ENCODE measurements at places on chromosomes 2 and 18. TPM values are rescaled to one million over a fixed set of nuclear protein-coding genes. Genes with fewer than 3 reads are reported as not detected.

DNA sequence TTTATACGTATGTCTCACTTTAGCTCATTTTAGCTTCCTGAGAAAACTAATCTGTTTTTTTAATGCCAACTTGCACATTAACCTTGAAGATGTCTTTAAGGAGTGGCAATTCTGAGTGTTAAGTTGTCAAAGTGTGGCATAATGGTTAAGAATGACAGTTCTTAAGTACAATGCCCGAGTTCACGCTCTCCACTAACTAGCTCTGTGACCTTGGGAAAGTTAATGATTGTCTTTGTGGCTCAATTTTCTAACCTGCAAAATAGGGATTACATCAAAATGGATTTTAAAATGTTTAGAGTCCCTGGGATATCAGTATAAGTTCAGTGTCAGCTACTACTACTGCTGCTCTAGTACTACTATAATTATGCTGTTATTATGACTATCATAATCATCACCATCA lies 409.7 kb downstream of the SOCS6 start:
- no peak for ATAC-seq

Gene LIPG
- 8.6 TPM for total RNA-seq

DNA sequence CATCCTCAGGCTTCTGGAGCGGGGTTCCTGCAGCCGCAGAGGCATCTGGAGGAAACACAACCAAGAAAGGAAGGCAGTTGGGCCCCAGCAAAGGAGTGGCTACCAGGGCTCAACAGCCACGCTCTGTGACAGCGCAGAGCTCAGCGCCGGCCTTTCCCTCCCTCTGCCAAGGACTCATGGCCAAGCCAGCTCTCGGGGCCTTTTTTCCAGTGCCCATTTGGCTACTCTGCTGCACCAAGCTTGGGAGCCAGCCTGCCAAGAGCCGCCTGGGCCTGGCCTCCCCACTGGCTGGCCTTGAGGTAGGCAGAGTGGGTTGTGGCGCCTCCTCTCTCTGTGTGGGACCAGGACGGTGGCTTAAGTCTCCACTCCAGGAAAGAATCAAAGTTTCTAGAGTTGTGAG lies 7.2 kb upstream of the CCDC74A start:
- no peak for ATAC-seq

GRCh38 chr18:78247615-78248289 lies 731.9 kb upstream of the SALL3 start:
- no peak for ATAC-seq

- ATAC-seq, result no peak
Measured at GRCh38 chr2:218615868-218616315, 8.2 kb downstream of the PLCD4 start.

DNA sequence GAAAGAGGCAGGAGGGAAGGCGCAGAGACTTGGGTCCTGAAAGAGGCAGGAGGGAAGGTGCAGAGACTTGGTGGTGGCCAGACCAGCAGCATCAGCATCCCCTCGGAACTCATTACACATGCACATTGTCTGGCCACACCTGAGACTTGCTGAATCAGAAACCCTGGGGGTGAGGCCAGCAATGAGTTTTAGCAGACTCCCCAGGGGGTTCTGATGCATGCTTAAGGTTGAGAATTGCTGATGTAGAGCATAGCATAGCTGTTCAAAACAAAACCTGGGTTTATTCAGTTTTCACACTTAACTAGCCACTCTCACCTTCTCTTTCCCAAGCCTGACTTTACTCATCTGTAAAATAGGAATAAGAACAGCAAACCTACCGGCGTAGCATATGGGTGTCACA lies 122.9 kb downstream of the MRO start:
- ATAC-seq, result no peak

- no peak for ATAC-seq
Measured at GRCh38 chr2:125837128-125837527, 818.8 kb upstream of the GYPC start.

DNA sequence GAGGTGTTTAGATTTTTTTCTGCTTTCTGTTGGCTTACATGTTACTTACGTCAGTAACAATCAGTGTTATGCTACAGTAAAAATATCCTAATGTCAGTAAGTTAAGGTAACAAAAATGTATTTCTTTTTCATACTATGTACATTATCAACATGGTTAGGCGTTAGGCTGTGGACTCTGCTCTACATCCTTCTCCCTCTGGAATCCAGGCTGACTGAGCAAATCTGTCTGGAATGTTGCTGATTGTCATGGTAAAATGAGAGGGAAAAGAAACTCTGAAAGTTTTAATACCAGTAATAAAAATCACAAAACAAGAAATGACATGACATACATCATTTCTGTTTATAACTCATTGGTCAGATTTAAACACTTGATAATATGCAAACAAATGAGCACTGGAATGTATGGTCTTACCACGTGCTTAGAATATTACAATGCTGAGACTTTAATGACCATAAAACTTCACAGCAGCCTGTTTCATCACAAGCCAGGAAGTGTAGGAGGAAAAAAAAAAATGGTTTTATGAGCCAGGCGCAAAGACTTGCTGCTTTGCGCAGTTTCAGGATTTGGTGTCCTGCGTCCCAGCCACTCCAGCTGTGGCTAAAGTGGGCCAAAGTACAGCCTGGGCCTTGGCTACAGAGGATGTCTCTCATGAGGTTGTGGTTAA lies 252.4 kb downstream of the FSIP2 start:
- no peak for ATAC-seq

Gene IL1RN
- 871 TPM for total RNA-seq

DNA sequence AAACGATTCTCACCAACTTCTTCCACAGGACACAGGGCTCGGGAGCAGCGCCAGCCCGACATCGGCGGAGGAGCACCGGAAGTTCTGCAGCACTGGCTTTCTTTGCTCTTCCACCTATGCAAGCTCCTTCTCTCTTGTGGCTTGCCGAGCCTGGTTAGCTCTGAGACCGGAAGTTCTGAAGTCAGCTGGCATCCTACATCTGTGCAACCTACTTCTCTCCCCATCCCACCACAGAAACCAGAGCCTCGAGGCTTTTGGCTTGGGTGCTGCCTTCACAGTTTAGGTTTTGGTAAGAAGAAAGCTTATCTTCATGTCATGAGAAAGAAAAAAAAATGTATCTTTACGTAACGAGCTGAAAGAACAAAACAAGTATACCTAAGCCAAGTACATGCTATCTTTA lies 111.7 kb downstream of the ANKRD44 start:
- peak; percentile 81 for ATAC-seq

- no peak for ATAC-seq
Measured at GRCh38 chr18:67222887-67223286, 293.6 kb downstream of the DSEL start.

DNA sequence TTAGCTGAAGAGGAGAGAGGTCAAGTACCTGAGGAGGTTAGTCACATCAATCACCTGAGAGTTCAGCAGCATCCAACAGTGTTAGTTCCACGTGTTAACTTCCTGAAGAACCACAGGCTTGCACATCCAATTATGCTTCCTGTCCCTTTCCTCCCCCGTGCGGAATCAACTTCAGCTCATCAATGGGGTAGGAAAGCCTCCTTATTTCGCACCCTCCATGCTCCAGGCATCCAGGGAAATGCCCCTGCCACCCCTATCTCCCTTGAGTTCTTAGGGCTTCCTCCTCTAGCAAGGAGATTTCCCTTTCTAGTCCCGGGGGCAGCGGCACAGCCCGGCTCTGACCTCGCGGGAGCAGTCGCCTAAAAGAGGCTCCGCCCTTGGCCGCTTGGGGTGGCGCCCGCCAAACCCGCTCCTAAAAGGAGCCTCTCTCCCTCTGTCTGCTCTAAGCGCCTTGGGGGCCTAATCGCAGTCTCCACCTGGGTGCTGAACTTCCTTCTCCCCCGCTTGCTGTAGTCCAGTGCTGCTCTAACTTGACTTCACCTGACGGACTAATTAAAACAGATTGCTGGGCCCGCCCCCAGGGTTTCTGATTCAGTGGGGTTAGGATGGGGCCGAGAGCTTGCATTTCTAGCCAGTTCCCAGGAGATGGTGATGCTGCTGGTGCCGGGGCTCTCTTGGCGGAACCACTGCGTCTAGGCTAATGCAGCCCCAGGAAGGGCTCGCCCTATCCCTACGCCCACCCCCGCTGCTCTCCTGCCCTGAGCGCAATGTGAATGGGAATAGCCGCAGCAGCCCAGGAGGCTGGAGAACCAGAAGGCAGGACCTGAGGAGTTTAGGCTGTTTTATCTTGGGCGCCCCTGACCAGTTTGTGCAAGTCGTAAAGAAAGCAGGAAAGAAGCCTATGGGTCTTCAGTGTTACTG lies 3.4 kb upstream of the TET3 start:
- peak; percentile 40 for ATAC-seq

GRCh38 chr18:51659781-51660180 lies 462.3 kb upstream of the MEX3C start:
- no peak for ATAC-seq

Gene ALK
- 0.04 TPM for total RNA-seq

Gene TRMT61B
- 11.0 TPM for total RNA-seq

DNA sequence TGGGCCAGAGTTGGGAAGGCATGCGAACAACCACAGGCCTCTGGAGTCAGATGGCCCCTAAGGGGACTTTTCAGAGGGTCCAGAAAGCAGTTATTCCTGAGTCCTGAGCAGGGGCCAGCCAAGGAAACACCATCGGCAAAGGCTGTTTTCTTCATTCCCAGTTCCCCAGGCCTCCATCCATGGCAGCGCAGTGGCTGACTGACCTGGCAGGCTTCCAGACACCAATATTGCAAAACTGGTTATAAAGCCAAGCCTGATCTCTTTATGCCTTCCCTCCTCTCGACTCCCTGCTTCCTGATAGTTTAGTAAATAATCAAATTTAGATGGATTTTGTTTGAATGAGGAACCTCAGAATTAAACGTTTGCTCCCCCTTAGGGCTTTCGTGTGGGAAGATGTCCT lies 133.4 kb upstream of the ITGA6 start:
- ATAC-seq, result peak; percentile 63
